ENCODE measurements at places on chromosomes 7 and 10.

- H3K4me1 ChIP-seq, result peaks cover 22% of the 10 kb centered on the region
- DNase-seq, result peak; percentile 72
- H3K4me3 ChIP-seq, result peak overlapping the region; percentile 80
- H3K27ac ChIP-seq, result peak overlapping the region; percentile 86
Measured at GRCh38 chr7:114922652-114923402, 933 bp downstream of the MDFIC start.

DNA sequence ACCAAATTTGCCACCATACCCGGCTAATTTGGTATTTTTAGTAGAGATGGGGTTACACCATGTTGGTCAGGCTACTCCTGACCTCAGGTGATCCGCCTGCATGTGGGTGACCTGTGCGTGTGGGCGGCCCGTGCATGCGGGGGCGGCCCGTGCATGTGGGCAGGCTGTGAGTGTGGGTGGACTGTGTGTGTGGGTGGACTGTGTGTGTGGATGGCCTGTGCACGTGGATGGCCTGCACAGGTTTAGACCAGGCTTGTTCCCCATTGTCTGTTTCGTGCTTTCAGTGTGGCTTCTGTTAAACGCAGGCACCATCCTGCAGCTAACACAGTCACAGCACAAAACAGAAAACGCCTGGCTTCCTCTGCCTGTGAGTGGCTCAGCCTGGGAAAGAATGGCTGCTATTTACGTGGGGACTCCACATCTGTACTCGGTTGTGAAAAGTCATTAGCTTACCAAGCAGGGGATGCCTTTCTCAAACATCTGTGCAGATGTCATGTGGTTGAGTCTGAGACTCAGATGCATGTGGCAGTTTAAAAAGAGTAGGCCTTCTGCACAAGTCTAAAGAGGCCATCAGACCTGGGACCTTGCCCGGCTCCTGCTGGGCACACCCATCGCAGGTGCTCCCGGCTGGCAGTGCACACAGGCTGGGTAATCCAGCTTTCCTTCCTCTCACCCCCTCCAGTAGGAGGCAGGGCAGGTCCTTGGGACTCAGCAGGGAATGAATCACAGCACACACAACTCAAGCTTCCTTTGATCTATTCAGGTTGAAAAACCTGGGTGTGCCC is 91.6 kb downstream of the COBL start:
- H3K36me3 ChIP-seq, result no peaks in the 10 kb centered on the region
- H3K4me3 ChIP-seq, result no peak overlapping the region
- H3K27me3 ChIP-seq, result no peaks in the 10 kb centered on the region
- H3K4me1 ChIP-seq, result no peaks in the 10 kb centered on the region

- H3K27me3 ChIP-seq, result no peaks in the 10 kb centered on the region
- DNase-seq, result no peak
- H3K27ac ChIP-seq, result no peak overlapping the region
- H3K4me3 ChIP-seq, result no peak overlapping the region
- H3K36me3 ChIP-seq, result no peaks in the 10 kb centered on the region
Measured at GRCh38 chr10:118511711-118512110, 83.7 kb downstream of the PRLHR start.

- no peak overlapping the region for H3K4me3 ChIP-seq
- H3K4me1 ChIP-seq, result no peaks in the 10 kb centered on the region
- H3K27me3 ChIP-seq, result no peaks in the 10 kb centered on the region
- no peaks in the 10 kb centered on the region for H3K36me3 ChIP-seq
- DNase-seq, result no peak
- no peak overlapping the region for H3K27ac ChIP-seq
Measured at GRCh38 chr7:156222151-156222550, 409.9 kb upstream of the SHH start.

- DNase-seq, result no peak
- H3K4me3 ChIP-seq, result no peak overlapping the region
- no peaks in the 10 kb centered on the region for H3K36me3 ChIP-seq
- no peaks in the 10 kb centered on the region for H3K4me1 ChIP-seq
- no peaks in the 10 kb centered on the region for H3K27me3 ChIP-seq
Measured at GRCh38 chr10:102268375-102268888, 23.1 kb downstream of the GBF1 start.

DNA sequence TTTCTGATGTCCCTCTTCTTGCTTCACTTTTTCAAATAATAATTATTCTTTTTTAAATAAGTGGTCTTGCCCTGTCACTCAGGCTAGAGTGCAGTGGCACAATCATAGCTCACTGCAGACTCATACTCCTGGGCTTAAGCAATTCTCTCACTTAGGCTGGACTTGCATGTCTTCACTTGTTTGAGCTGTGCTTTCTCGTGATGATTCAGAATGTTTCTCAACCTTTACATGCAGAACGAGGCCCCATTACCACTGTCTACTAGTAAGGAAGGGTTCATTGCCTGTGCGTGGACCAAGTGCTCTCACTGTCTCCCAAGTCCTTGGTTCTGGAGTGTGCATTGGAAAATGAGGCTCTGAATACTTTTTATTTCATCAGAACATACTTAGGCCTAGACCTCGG is 468.6 kb upstream of the COBL start:
- H3K4me1 ChIP-seq, result no peaks in the 10 kb centered on the region
- no peaks in the 10 kb centered on the region for H3K36me3 ChIP-seq
- no peak overlapping the region for H3K27ac ChIP-seq
- no peak overlapping the region for H3K4me3 ChIP-seq
- H3K27me3 ChIP-seq, result no peaks in the 10 kb centered on the region

DNA sequence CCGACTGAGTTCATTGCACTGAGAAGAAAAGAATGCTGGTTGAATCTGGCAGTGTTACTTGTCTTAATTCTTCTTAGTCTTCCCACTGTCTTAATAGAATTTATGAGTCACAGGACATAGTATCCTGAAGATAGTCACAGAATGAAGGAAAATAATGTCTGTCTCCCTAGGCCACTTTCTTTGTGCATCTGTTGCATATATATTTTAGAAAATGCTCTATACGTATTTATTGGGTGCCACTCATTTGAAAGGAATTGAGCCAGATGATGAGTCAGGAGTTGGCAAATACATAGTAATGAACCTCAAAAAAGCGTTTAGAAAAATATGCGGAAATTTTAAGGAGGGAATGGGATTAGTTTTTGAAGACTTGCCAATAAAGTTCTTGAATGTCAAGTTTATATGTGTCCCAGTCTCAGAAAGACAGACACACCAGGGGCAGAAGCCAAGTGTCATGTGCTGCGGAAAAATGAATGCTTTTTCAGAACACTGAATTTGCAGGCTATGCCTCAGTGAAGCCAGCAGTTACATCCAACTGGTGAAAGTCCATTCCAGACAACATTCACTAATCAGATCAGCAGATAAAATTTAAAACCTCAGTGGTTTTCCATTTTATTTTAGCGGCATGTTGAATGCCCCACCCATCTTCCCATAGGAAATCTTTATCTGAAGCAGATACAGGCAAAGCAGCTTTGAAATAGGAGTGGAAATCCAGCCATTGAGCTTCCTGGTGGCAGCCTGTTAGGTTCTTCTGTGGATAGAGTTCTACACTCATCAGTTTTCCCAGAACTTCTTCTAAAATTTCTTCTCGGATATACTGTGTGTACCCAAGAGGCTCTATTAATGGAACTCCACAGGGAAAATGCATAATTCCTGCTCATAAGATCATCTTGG is 308.4 kb downstream of the BICC1 start:
- DNase-seq, result no peak
- no peaks in the 10 kb centered on the region for H3K36me3 ChIP-seq
- no peaks in the 10 kb centered on the region for H3K4me1 ChIP-seq
- no peak overlapping the region for H3K27ac ChIP-seq

Measured in naive thymus-derived CD4-positive, alpha-beta T cell (primary cell).